ENCODE measurements at places on chromosomes 6 and 20. TPM values are rescaled to one million over a fixed set of nuclear protein-coding genes. Genes with fewer than 3 reads are reported as not detected.

DNA sequence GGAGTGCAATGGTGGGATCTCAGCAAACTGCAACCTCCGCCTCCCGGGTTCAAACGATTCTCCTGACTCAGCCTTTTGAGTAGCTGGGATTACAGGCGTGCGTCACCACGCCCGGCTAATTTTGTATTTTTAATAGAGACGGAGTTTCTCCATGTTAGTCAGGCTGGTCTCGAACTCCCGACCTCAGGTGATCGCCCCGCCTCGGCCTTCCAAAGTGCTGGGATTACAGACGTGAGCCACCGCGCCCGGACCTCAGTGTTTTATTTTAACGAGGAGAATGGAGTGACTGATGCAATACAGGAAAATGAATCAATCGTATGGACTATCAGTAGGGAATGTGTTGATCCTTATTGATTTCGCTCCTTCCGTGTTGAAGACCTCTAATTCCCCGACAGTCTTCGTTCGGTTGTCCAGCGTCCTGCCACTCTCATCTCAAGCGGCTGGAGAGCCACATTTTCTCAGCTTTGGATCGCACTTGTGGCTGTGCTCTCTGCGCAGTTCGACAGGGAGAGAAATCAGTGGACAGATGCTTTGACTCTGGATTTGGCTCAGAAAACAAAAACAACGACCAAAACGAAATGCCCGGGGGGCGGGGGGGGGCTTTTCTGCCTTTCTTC lies 166.2 kb downstream of the TRIM27 start:
- no peaks in the 10 kb centered on the region for H3K4me1 ChIP-seq
- DNase-seq = no peak
- H3K27me3 ChIP-seq = peaks cover 34% of the 10 kb centered on the region
- H3K36me3 ChIP-seq = no peaks in the 10 kb centered on the region
- no peak overlapping the region for H3K4me3 ChIP-seq
- H3K27ac ChIP-seq = no peak overlapping the region

GRCh38 chr6:145036848-145037567 lies 698.3 kb downstream of the EPM2A start:
- H3K36me3 ChIP-seq = no peaks in the 10 kb centered on the region
- H3K27me3 ChIP-seq = peaks cover 7% of the 10 kb centered on the region
- no peak overlapping the region for H3K4me3 ChIP-seq
- no peaks in the 10 kb centered on the region for H3K4me1 ChIP-seq
- no peak overlapping the region for H3K27ac ChIP-seq

- no peak overlapping the region for H3K27ac ChIP-seq
- no peaks in the 10 kb centered on the region for H3K27me3 ChIP-seq
- no peak overlapping the region for H3K4me3 ChIP-seq
- DNase-seq = no peak
- H3K36me3 ChIP-seq = no peaks in the 10 kb centered on the region
Observed at GRCh38 chr6:151022492-151022891, 157.0 kb downstream of the MTHFD1L start.

DNA sequence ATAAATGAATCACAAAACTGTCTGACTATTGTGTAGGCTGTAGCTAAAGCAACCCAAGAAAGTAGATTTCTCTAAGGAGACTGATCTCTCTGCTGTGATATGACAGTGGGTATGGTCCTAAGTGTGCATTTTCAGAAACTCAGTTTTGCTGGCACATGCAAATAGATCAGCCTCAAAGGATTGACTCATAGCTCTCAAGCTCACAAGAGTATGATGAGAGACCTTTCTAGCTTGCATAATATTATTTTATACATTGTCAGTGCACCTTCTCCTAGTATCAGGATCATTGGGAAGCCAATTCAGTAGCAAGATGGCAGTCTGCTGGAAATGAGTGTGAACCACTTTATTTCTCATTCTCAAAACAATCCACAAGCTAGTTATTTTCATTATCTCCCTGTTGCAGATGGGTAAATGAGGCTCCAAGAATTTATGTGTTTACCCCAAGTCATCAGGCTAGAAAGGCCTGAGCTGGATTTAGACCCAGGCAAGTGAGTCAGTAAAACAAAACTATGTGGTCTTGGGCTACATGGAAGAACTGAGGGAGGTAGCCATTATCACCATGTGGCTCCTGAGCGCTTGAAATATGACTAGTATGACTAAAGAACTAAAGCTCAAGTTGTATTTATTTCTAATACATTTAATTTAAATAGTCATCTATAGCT lies 27.9 kb upstream of the PLCB4 start:
- H3K4me1 ChIP-seq = no peaks in the 10 kb centered on the region
- no peak overlapping the region for H3K4me3 ChIP-seq
- H3K27me3 ChIP-seq = no peaks in the 10 kb centered on the region
- no peak overlapping the region for H3K27ac ChIP-seq

- no peak for DNase-seq
- H3K36me3 ChIP-seq = no peaks in the 10 kb centered on the region
- H3K4me1 ChIP-seq = no peaks in the 10 kb centered on the region
- H3K4me3 ChIP-seq = no peak overlapping the region
Observed at GRCh38 chr6:2956930-2957685, 14.3 kb downstream of the SERPINB6 start.

KAT14 gene
- 21.0 TPM for total RNA-seq

ULBP1 gene
- not detected for total RNA-seq

COL11A2 gene
- 9.7 TPM for total RNA-seq

SYNDIG1 gene
- total RNA-seq = not detected

LRFN2 gene
- 1.7 TPM for total RNA-seq

TSPO2 gene
- not detected for total RNA-seq

ZC2HC1B gene
- not detected for total RNA-seq

Measured in T-cell (primary cell).